Mesothelial cell of epicardium (in vitro differentiated cells): ENCODE measurements at places on chromosomes 7 and 10. TPM values are rescaled to one million over a fixed set of nuclear protein-coding genes. Genes with fewer than 3 reads are reported as not detected.

- H3K4me1 ChIP-seq, result peaks cover 26% of the 10 kb centered on the region
- no peak overlapping the region for H3K4me3 ChIP-seq
- peak overlapping the region; percentile 85 for H3K27ac ChIP-seq
- no peaks in the 10 kb centered on the region for H3K36me3 ChIP-seq
- H3K27me3 ChIP-seq, result peaks cover 22% of the 10 kb centered on the region
Measured at GRCh38 chr10:100881556-100882213, 31.1 kb upstream of the SLF2 start.

- no peak overlapping the region for H3K4me3 ChIP-seq
- no peak overlapping the region for H3K27ac ChIP-seq
- DNase-seq, result no peak
- H3K4me1 ChIP-seq, result no peaks in the 10 kb centered on the region
Measured at GRCh38 chr10:113316506-113316905, 236.3 kb upstream of the HABP2 start.

DNA sequence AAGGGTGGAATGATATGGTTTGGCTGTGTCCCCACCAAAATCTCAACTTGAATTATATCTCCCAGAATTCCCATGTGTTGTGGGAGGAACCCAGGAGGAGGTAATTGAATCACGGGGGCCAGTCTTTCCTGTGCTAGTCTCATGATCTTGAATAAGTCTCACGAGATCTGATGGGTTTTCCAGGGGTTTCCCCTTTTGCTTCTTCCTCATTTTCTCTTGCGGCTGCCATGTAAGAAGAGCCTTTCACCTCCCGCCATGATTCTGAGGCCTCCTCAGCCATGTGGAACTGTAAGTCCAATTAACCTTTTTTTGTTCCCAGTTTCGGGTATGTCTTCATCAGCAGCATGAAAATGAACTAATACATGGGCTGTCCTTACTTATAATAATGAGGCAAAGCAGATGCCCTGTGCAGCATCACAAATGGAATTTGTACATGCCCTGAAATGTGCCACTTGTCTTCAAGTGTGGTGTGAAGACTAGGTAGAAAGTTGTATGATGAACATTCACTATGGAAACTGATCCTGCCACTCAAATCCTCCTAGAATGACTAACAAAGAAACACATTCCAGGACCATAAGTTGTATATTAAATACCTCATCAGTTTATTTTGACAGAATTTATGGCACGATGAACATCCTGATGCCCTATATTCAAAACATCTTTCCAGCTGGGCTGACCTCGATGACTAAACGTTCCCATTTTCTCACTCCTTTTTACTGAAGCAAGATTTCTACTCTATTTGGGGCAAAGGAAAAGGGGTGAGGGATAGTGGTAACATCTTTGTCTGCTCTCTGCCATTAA lies 122.8 kb upstream of the CTTNBP2 start:
- H3K36me3 ChIP-seq, result no peaks in the 10 kb centered on the region
- DNase-seq, result no peak
- H3K4me1 ChIP-seq, result peaks cover 26% of the 10 kb centered on the region

- DNase-seq, result no peak
- H3K27ac ChIP-seq, result no peak overlapping the region
- H3K36me3 ChIP-seq, result no peaks in the 10 kb centered on the region
- no peaks in the 10 kb centered on the region for H3K4me1 ChIP-seq
- no peak overlapping the region for H3K4me3 ChIP-seq
Measured at GRCh38 chr10:5396556-5397300, 7.9 kb downstream of the TUBAL3 start.

DNA sequence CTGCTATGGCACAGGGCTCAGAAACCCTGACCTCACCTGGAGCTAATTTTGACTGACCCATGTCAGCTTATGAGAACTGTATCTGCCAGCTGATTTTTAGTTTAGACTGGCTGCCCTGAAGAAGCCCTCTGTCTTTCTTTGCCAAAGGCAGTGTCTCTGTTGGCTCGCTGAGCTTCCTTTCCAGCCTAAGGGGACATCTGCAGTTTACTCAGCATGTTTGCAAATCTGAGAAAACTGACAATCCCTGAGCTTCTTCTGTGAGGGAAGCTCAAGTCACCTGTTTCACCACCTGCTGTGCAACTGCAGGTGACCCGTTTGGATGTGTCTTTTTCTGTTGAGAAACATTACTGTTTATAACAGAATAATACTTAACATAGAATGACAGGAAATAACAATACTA lies 46.0 kb downstream of the PRKAR2B start:
- no peaks in the 10 kb centered on the region for H3K36me3 ChIP-seq
- no peak for DNase-seq
- H3K4me3 ChIP-seq, result no peak overlapping the region
- H3K27ac ChIP-seq, result no peak overlapping the region
- H3K27me3 ChIP-seq, result no peaks in the 10 kb centered on the region

DNA sequence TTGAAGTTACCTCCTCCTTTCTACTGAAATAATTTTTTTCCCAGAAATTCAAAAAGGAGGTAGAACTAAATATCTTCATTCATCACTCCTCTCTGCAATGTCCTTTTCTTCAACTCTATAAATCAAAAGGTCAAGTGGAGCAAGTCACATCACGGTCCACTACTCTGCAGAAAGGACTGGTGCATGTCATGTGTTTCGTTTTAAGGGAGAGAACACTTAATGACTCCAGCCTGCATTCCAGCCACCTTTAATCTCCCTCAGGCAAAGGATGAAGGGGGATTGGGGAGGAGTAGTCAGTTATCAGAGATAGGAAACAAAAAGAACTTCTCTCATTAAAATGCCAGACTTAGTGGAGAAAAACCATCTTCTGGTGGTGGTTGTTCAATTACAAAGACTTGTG lies 78.9 kb downstream of the ANK3 start:
- H3K4me1 ChIP-seq, result peaks cover 71% of the 10 kb centered on the region
- peak overlapping the region; percentile 92 for H3K27ac ChIP-seq
- no peaks in the 10 kb centered on the region for H3K27me3 ChIP-seq
- no peak for DNase-seq

- peaks cover 10% of the 10 kb centered on the region for H3K27me3 ChIP-seq
- H3K27ac ChIP-seq, result no peak overlapping the region
- H3K4me1 ChIP-seq, result no peaks in the 10 kb centered on the region
- no peak overlapping the region for H3K4me3 ChIP-seq
- H3K36me3 ChIP-seq, result no peaks in the 10 kb centered on the region
Measured at GRCh38 chr7:34165466-34165865, 260.1 kb downstream of the BMPER start.

GRCh38 chr7:142418326-142418725 lies 160.5 kb upstream of the PRSS58 start:
- H3K4me3 ChIP-seq, result no peak overlapping the region
- H3K27ac ChIP-seq, result no peak overlapping the region
- no peak for DNase-seq
- no peaks in the 10 kb centered on the region for H3K4me1 ChIP-seq

- H3K27ac ChIP-seq, result peak overlapping the region; percentile 11
- H3K4me1 ChIP-seq, result peaks cover 42% of the 10 kb centered on the region
- no peaks in the 10 kb centered on the region for H3K27me3 ChIP-seq
- no peak overlapping the region for H3K4me3 ChIP-seq
- no peak for DNase-seq
- no peaks in the 10 kb centered on the region for H3K36me3 ChIP-seq
Measured at GRCh38 chr10:52961323-52961722, 188.7 kb upstream of the MBL2 start.

GRCh38 chr10:16699435-16700057 lies 117.7 kb downstream of the RSU1 start:
- H3K27me3 ChIP-seq, result no peaks in the 10 kb centered on the region
- no peak overlapping the region for H3K27ac ChIP-seq
- no peaks in the 10 kb centered on the region for H3K36me3 ChIP-seq
- DNase-seq, result no peak

DNA sequence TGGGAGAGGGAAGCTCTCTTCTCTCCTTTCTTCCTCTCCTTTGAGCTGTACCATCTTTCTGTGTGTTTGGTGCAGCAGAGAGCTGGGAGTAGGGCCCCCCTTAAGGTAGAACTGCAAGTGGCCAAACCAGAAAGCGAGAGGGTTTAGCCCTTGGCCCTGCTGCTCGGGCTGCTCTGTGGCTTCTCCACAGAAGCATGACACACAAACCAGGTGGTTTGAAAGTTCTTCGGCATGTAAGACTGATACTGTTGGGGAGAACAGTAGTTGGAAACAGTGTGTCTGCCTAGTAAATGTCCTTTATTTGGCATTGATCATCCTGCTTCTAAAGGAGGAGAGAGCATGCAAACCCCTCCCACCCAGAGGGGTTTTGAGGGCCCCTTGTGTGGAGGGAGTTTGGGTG lies 277.8 kb downstream of the CELF2 start:
- H3K4me1 ChIP-seq, result peaks cover 4% of the 10 kb centered on the region
- H3K27ac ChIP-seq, result no peak overlapping the region
- no peak overlapping the region for H3K4me3 ChIP-seq
- H3K36me3 ChIP-seq, result peaks cover 4% of the 10 kb centered on the region
- H3K27me3 ChIP-seq, result no peaks in the 10 kb centered on the region

- H3K36me3 ChIP-seq, result no peaks in the 10 kb centered on the region
- H3K4me3 ChIP-seq, result no peak overlapping the region
- peaks cover 25% of the 10 kb centered on the region for H3K4me1 ChIP-seq
- H3K27ac ChIP-seq, result no peak overlapping the region
- no peaks in the 10 kb centered on the region for H3K27me3 ChIP-seq
Measured at GRCh38 chr10:95533590-95533989, 27.6 kb downstream of the SORBS1 start.

DNA sequence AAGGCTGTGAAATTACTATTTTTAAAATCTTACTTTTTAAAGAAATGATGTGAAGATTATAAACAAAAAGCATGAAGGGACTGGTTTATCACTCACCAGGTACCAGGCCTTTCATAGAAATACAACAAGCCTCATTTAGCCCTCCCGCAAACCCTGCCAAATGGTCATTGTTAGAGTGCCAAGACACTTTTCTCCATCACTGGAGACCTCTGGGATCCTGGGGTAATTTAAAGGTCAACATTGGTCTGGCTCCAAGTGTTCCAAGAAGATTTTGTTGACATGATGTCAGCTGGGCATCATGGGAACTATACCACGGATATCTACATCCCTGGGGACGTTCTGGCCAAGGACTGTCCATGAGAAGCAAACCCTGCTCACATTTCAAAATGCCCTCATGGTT lies 138.0 kb upstream of the FRMD4A start:
- H3K4me3 ChIP-seq, result no peak overlapping the region
- peaks cover 15% of the 10 kb centered on the region for H3K4me1 ChIP-seq
- peaks cover 43% of the 10 kb centered on the region for H3K27me3 ChIP-seq
- H3K27ac ChIP-seq, result no peak overlapping the region

DNA sequence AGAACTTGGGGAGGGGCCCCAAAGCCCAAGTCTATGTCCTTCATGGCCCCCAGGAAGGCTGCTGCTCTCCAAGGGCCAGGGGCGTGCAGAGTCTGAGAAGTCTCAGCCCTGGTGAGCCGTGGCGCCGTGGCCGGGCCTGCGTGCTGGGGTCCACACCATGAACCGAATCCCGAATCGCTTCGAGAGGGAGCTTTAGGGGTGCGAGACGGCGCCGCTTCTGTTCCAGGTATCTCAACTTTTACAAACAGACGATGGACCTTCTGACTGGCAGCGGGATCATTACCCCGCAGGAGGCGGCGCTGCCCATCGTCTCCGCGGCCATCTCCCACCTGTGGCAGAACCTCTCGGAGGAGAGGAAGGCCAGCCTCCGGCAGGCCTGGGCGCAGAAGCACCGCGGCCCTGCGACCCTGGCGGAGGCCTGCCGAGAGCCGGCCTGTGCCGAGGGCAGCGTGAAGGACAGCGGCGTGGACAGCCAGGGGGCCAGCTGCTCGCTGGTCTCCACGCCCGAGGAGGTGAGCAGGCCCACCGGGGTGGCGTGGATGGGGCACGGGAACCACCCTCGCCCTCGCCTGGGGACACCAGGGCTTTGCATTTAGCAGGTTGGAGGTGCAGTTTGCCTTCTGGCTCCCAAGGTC lies 12.7 kb downstream of the STRA8 start:
- H3K27me3 ChIP-seq, result peaks cover 23% of the 10 kb centered on the region
- H3K27ac ChIP-seq, result no peak overlapping the region
- no peak for DNase-seq
- no peak overlapping the region for H3K4me3 ChIP-seq

DNA sequence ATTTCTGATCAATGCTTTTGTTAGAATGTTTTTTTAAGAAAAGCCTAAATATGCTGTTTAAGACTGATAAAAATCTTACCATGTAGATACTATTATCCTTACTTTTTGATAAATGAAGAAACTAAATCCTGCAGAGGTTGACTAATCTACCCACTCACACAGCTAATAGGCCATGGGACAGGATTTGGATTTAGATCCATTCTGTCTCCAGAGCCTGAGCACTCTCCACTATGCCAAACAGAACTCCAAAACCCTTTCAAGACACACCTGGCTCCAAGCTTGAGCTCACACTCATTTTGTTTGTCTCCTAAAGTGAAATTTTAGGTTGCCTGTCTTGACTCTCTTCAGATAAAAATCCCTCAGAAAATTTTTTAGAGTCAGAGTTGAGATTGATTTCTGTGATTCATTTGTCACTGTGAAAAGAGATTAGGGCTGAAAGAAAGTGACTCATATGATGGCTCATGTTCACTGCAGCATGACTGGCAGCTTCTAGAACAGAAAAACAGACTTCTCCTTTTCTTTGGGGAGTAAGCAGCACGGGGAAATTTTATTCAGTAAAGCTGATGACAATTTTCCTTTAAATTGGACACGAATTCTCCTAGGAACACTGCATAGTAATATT lies 132.3 kb upstream of the POT1 start:
- H3K4me3 ChIP-seq, result no peak overlapping the region
- H3K4me1 ChIP-seq, result peaks cover 24% of the 10 kb centered on the region
- peak overlapping the region; percentile 6 for H3K27ac ChIP-seq
- H3K27me3 ChIP-seq, result no peaks in the 10 kb centered on the region

DNA sequence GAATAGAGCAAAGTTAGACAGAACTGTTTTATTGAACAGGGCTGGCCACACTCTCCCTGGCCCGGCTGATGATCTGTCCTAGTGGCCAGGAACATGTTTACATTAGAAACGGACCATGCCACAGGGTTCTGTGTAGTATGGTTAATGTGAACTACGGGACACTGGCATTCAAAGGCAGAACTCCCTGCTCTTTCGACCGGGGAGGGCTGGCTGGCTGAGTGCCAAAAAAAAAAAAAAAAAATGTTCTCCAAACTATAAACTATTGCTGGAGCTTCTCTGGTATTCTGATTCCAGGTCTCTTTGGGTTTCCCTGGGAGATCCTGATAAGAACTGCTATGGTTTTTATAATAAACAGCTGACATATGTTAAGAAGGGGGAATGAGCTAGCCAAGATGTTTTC lies 1262.6 kb upstream of the SORCS1 start:
- no peak overlapping the region for H3K27ac ChIP-seq
- H3K4me1 ChIP-seq, result peaks cover 7% of the 10 kb centered on the region
- H3K4me3 ChIP-seq, result no peak overlapping the region
- peaks cover 7% of the 10 kb centered on the region for H3K27me3 ChIP-seq
- H3K36me3 ChIP-seq, result no peaks in the 10 kb centered on the region

The CUBN gene
- total RNA-seq, result 0.90 to 1.8 TPM (median 1.5 TPM) in 3 replicates

The GTPBP10 gene
- total RNA-seq, result 20.8 to 25.6 TPM (median 23.8 TPM) in 3 replicates

The GDF2 gene
- not detected in 3 replicates for total RNA-seq

The CALHM1 gene
- not detected in 3 replicates for total RNA-seq

The MMD2 gene
- total RNA-seq, result not detected in 3 replicates

The LRRC18 gene
- not detected in 3 replicates for total RNA-seq

The GDI2 gene
- 216 to 221 TPM (median 221 TPM) in 3 replicates for total RNA-seq

The ARMC3 gene
- total RNA-seq, result 0.57 to 1.3 TPM (median 0.83 TPM) in 3 replicates
